ENCODE measurements at places on chromosomes 2 and 18.

DNA sequence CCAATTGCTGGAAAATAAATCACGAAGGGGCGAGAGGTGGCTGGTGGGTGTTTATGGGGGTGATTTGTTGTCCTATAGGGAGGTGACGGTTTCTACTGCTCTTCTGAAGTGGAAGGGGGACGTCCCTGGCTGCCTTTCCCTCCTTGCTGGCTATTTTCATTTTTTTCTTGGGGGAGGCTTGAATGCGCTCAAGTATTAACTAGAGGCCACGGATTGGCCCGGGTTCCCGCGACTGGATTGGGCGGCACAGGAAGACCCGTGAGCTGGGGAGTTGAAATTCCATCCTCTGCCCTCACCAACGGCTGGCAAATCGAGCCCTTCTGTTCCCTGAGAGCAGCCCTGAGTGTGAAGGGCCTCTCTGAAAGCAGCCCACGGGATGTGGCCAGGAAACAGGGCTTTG, 176.5 kb upstream of the SPRED2 start:
- DNase-seq = no peak

- no peak for DNase-seq
Observed at GRCh38 chr2:43400508-43400907, 174.1 kb upstream of the ZFP36L2 start.

DNA sequence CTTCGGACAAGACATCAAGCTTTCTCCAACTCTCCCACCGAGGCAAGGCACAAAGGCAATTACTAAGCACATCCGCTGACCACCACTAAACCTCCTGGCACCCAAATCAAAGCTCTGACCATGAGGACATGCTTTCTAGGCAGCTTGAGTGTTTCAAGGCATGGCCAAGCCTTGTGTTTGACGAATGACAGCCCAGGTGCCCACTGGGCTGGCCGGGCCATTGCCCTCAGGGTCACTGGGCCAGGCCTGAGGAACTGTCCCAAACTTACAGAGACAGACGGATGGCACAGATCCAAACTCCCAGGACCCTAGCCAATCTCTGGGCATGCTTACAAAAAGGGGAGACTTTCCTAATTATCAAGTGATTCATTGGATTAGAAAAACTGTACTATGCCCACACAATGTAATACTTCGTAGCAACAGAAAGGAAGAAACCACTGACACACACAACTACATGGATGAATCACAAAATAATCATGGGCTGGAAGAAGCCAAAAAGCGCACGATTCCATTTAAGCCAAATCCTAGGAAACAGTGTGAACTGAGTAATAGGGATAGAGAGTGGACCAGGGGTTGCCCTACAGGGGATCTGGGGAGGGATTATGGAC, 20.2 kb downstream of the CRACDL start:
- DNase-seq = no peak

DNA sequence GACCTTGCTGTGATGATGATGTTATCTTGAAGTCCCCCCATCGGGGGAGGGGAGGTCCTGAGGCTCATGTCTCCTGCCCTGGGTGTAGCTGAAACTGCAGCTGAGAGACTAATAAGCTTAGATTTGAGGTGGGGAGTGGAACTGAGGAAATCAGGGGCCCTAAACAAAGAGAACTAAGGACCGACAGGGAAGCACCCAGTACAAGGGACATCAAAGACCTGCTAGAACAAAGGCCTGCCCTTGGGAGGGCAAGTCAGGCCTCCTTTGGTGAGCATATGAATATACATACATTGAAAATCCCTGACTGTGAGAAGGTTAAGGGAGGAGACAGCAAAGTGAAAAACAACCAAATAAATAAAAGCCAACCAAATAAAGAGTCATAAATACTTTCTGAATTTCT, 1132.5 kb upstream of the CELF4 start:
- no peak for DNase-seq

GRCh38 chr18:21632393-21632792, 20.3 kb downstream of the SNRPD1 start:
- DNase-seq = no peak

- DNase-seq = no peak
Observed at GRCh38 chr2:41618754-41619153, 429.1 kb upstream of the PKDCC start.

- no peak for DNase-seq
Observed at GRCh38 chr2:165149439-165149838, 54.4 kb downstream of the SCN3A start.

DNA sequence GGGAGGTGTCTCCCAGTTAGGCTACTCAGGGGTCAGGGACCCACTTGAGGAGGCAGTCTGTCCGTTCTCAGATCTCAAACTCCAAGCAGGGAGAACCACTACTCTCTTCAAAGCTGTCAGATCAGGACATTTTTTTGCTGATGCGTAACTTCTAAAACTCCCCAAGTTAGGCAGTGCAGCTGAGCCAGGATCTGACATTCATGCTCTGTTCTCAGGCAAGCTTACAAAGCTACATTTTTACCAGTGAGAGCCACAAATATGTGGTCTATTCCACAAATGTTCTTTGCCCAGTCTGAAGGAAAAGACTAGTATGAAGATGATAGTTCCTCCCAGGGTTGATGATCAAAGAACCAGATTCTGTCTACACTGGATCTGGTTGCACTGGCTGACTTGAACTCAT, 184.1 kb downstream of the MTCL1 start:
- no peak for DNase-seq
